ENCODE measurements at places on chromosomes 12 and 14.

GRCh38 chr12:77060883-77061240, 4.5 kb downstream of the E2F7 start:
- DNase-seq: no peak

DNA sequence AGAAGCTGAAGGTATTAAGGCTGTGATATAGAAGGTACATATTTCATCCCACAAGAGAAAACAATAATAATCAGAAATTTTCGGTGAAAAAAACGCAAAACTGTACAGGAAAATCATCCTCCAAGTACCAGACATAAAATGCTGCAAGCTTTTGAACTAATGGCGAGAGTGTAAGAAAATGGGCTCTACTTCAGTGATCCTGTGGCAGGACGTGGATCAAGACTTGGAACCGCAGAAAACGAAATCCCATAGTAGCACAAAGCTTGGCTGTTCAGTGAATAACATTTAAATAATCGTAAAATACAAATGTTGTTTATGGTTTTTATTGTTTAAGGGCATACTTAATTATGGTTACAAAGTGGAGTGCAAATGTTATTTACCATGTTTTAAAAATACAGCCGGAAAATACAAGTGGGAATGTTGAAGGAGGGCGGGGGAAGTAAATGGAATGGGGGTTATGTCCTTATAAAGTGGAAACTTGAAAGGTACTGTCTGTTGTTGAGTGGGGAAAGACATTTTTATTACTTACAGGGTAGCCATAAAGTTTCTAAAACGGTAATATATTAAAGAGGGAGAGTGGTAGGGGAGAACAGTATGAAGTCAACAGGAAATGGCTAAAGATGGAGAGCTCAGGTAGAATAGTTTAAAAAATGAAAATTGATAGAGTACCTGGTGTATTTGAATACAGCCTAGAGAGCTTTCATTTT, 1.1 kb downstream of the SMIM10L1 start:
- DNase-seq: no peak

DNA sequence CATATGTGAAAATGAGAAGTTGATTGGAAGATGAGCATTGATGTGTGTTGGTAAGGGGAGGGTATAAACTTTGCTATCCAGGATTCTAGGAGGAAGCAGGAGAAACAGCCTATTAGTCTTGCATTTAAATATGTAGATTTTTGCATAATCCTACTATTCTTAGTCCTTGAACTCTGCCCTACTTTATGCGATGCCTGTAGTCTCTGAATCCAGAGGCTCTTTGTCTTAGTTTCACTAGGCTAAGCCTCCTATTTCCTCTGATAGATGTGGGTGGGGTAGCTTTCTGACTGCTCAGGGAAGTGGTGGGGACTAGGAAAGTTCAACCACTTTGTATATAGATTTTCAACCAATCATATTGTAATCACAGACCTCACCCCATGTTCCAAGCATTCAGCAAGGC, 49.5 kb upstream of the KCNC2 start:
- DNase-seq: no peak

GRCh38 chr12:50706606-50707005, 57.3 kb upstream of the ATF1 start:
- no peak for DNase-seq
